ENCODE measurements at places on chromosomes 7 and 10. TPM values are rescaled to one million over a fixed set of nuclear protein-coding genes. Genes with fewer than 3 reads are reported as not detected.

DNA sequence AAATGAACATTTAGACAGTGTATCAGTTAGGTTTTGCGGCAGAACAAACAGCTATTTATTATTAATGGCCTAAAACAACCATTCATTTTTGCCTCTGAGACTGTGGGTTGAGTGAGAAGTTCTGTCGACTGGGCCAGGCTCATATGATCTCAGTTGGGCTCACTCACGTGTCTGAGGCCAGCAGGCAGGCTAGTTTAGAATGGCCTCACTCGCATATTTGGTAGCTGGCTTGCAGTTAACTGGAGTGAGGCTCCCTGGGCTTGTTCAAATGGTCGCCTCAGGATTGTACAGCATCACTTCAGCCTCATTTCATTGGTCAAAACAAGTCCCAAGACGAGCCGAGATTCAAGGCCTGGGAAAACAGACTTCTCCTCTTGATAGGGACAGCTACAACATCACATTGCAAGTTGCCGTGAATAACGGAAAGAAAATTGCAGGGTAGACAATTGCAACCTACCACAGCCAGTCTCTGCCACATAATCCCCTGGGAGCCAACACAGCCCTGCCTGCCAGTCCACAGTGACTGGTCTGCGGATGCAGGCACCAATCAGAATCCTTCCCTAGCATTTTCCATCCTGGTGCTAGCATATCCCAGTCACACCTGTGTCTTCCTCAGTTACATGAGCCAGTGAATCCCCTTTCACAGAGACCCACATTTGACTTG is 23.1 kb upstream of the PPIF start:
- no peak for DNase-seq

The AGR2 gene
- total RNA-seq = not detected

The CUX1 gene
- 23.6 TPM for total RNA-seq

The ATP5MK gene
- total RNA-seq = 454 TPM

DNA sequence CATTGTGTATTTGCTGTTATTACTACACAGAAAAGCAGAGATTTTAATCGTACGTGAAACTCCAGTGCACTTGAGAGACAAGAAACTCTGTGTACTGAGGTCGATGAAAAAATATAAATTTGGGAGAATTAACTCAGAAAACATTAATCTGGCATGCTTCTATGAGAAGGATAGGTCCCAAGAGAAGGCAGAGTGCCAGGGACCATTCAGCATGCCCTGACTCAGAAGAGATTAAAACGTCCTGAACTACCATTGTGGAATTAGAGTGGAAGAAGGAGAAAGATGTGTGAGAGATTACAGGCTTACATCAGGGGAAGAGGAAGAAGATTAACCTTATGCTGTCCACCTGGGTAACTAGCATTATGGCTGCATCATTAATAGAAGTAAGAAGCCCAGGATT is 72.4 kb downstream of the REEP3 start:
- no peak for DNase-seq

DNA sequence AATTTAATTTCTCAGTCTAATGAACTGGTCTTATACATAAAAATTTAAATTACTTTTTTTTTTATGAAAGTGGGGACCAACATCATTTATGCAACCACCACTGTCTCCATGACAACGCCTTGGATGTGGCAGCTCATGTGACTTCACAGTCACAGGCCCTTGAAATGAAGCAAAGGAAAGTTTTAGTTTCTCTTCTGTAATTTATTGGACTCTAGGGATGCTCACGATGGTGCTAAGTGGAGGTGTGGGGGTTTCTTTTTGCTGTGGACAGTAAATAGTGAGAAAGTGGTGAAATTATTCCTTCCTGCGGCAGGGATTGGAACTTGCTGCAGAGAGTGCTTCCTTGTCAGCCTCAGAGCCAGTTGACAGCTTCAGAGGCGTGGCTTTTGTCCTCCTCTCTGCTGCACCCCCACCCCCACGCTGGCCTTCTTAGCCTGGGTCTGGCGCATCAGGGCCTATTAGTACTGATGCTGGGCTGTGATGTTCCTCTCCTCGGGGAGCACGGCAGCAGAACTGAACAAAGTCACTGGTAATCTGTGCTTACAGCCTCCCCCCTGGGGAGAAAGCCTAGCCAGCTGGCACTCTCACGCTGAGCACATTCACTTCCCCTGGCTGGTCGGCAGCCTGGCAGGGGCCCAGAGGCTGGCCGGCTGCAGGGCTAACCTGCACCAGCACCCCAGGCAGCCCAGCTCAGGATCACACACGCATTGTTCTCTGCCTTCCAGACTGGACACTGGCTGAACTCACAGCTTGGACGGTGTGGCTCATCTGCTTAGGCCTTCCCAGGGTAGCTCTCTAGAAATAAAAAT is 517.5 kb upstream of the GALNT17 start:
- DNase-seq = no peak

The ANKRD61 gene
- total RNA-seq = not detected

DNA sequence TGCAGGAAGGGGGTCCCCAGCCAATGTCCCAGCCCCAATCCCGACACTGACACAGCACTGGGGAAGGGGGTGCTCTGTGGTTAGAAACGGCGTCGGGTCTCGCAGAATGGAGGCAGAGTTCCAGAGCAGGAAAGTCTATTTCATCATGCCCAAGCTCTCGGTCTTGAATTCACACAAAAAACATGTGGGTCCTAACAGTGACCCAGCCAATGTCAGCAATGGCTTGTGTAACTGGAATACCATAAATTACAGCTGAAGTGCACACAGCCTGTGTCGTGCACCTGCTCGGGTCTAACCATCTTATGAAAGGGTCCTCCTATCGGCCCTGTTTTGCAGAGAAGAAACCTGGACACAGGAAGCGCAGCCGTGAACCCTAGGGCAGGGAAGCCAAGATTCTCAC is 324.1 kb downstream of the ADARB2 start:
- DNase-seq = no peak

The FKBP9 gene
- total RNA-seq = 0.29 TPM

The TMEM270 gene
- total RNA-seq = not detected

GRCh38 chr7:111743244-111743847 is 181.1 kb upstream of the IMMP2L start:
- no peak for DNase-seq

- no peak for DNase-seq
These were observed 254.3 kb downstream of the DYNC1I1 start for GRCh38 chr7:96026611-96027010.

GRCh38 chr7:15853832-15854470 is 167.5 kb upstream of the MEOX2 start:
- DNase-seq = no peak

- DNase-seq = no peak
These were observed 46.6 kb upstream of the VIPR2 start for GRCh38 chr7:159191236-159191635.

GRCh38 chr10:93788413-93789208 is 30.9 kb downstream of the LGI1 start:
- no peak for DNase-seq

The LARP4B gene
- total RNA-seq = 121 TPM

The NUTM2E gene
- total RNA-seq = 0.20 TPM

- DNase-seq = no peak
These were observed 73.2 kb downstream of the PPP1R9A start for GRCh38 chr7:94980418-94981142.

Measured in CD8-positive, alpha-beta memory T cell (primary cell).